ENCODE measurements at places on chromosomes 2 and 18. TPM values are rescaled to one million over a fixed set of nuclear protein-coding genes. Genes with fewer than 3 reads are reported as not detected.

GRCh38 chr18:72848503-72849237 lies 19.1 kb downstream of the NETO1 start:
- no peak for DNase-seq
- H3K27ac ChIP-seq = no peak overlapping the region
- no peak overlapping the region for H3K4me3 ChIP-seq
- H3K36me3 ChIP-seq = no peaks in the 10 kb centered on the region
- H3K4me1 ChIP-seq = no peaks in the 10 kb centered on the region
- no peaks in the 10 kb centered on the region for H3K27me3 ChIP-seq

DNA sequence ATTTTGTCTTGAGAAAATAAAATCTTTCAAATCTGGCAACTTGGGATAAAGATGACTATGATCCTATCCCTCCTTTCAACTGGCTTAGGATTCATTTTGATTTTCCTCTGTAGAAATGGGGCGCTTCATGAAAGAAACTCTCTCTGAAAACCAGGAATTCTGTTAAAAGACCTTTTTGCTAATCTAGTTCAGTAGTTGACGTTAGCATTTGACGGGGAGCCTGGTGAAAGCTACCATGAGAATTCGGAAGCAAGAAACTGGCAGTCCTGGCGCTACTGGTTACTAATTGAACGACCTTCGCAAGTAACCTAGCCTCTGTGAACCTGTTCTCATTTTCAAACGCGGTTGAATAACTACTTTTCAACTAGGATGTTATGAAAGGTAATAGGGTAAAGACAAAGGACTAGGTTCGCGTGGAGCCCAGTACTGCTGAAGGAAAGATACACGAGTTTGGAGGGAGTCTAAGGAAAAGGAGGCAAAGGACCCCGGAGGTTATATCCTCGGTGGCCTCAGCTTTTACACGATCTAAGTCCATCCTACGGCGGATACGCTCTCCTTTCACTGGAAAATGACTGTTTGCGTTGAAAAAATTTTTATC lies 604 bp upstream of the STK11IP start:
- H3K4me3 ChIP-seq = peak overlapping the region; percentile 84
- peaks cover 18% of the 10 kb centered on the region for H3K4me1 ChIP-seq
- peak overlapping the region; percentile 95 for H3K27ac ChIP-seq
- H3K36me3 ChIP-seq = peaks cover 13% of the 10 kb centered on the region
- DNase-seq = no peak

DNA sequence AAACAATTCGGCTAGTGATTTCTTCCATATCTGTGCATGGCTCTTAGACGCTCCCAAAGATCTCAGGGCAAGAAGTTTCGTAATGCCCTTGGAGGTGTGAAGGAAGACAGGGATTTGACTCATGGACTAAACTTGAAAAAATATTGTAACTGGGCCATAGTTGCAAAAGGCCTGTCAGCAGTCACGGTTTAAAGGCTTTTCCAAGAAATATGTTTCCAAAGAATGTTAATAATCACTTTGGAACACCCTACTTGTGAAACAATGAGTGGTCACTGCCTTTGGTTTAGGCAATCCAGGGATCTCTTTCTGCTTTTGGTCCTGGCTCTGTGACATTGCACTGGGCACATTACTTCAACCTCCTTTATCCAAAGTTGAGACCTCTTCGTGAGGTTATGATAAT lies 102.5 kb upstream of the RASGRP3 start:
- H3K4me1 ChIP-seq = peaks cover 27% of the 10 kb centered on the region
- no peaks in the 10 kb centered on the region for H3K27me3 ChIP-seq
- DNase-seq = no peak
- no peak overlapping the region for H3K27ac ChIP-seq
- no peak overlapping the region for H3K4me3 ChIP-seq
- H3K36me3 ChIP-seq = no peaks in the 10 kb centered on the region

DNA sequence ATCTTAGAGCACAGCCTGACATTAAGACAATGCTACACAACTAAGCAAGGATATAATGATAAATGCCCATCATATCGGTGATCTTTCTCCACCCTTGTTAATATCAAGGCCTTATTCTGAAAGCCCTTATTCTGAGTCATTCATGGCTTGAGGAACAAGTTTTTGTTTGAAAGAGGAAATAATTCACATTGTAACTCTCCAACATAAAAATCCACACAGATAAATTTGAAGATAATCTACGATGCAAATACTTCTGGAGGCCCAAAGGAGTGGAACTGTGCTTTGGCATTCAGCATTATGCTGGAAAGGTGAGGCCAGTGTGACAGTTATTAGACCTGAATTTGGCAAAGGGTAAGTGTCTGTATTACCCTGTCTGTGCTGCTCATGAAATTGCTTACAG lies 227.4 kb downstream of the MYO3B start:
- DNase-seq = no peak
- peaks cover 11% of the 10 kb centered on the region for H3K4me1 ChIP-seq
- no peak overlapping the region for H3K27ac ChIP-seq
- H3K36me3 ChIP-seq = no peaks in the 10 kb centered on the region
- H3K27me3 ChIP-seq = no peaks in the 10 kb centered on the region

DNA sequence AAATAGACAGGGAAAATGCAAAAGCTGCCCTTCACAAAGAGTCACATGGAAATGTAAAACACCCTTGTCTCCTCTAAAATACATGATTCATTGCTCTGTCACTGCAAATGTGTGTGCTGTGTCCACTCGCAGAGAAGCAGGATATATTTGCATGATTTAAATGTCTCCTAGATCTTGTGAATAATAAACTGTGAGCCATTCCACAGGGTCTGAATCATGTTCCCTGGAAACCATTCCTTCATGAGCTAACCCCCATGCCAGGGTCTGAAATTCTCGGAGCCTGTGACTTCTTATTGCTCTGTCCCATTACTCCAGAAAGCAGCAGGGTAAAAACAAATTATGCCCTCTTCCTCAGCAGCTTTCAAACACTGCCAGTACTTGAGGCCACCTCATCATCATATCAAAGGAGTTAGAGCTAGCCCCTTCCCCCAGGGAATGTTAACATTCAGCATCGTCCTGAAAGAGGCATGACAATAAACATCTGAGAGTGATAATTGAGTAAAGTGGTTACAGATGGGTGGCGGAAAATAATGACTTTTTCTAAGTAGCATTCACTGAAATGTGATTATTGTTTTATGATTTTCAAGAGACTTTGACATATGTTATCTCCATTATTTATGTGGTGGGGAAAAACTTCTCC lies 11.7 kb upstream of the CNGA3 start:
- no peaks in the 10 kb centered on the region for H3K36me3 ChIP-seq
- H3K4me1 ChIP-seq = no peaks in the 10 kb centered on the region
- no peak for DNase-seq

DNA sequence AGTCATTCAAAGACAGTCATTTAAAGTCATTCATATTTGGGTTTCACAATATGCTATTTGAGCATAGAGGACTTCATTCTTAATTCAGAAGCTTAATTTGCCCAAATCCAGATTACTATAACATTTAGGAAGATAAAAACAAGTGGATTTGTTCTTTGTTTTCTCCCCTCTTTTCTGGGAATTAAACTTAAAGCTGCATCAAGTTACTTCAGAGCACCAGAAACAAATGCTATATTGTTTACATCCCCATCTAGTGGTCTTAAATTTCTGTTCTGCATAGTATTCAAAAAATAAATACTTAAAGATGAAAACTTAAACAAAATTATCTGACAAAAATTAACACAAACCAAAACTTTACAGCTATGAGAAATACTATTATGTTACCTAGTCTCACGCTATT lies 34.7 kb upstream of the MARCHF7 start:
- no peaks in the 10 kb centered on the region for H3K36me3 ChIP-seq
- no peak overlapping the region for H3K27ac ChIP-seq
- DNase-seq = no peak
- H3K4me1 ChIP-seq = no peaks in the 10 kb centered on the region

DNA sequence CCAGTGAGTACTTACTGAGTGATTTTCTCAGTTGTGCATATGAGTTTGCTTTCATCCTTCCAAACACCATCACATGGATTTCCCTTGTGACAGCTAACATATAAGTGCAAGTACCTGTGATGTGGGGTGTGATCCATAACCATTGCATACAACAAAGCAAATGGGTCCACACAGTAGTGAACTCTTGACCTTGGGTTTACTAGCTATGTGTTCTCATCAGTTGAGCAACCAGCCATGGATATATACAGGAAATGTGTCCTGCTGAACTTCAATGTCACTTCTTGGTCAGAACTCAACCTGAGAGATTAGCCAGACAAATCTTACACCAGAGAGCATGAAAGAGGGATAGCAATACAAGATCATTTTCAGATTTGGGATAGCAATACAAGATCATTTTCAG lies 420.9 kb upstream of the KCNH7 start:
- no peaks in the 10 kb centered on the region for H3K36me3 ChIP-seq
- H3K27me3 ChIP-seq = no peaks in the 10 kb centered on the region
- no peak overlapping the region for H3K4me3 ChIP-seq
- H3K4me1 ChIP-seq = no peaks in the 10 kb centered on the region

GRCh38 chr2:176567361-176567760 lies 298.1 kb downstream of the MTX2 start:
- no peak overlapping the region for H3K27ac ChIP-seq
- H3K27me3 ChIP-seq = peaks cover 45% of the 10 kb centered on the region
- DNase-seq = no peak
- no peaks in the 10 kb centered on the region for H3K36me3 ChIP-seq
- no peaks in the 10 kb centered on the region for H3K4me1 ChIP-seq
- H3K4me3 ChIP-seq = no peak overlapping the region

DNA sequence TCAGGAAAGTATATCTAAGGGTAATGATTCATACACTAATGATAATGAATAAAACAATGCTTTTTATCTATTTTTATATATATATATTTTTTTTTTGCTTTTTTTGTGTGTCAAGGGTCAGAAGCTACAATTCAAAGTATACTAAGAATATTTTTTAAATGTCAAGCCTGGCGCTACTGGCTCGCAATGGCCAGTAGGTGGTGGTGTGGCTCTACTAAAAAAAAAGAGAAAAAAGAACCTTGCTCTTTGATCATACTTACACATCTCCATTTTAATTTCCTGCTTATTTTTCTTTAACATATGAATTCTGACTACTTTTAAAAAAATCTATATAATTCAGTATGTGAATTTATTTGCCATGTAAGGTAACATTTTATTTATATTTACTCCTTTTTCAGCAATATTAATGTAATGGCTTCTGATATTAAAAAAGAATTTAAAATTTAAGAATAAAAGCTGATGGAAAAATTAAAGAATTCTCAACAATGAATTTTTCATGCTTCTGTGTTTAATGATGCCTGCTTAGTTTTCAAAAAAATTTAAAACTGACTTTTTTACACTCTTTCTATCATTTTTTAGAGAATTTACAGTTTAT lies 232.9 kb downstream of the GULP1 start:
- H3K4me1 ChIP-seq = no peaks in the 10 kb centered on the region
- no peak overlapping the region for H3K27ac ChIP-seq
- no peak overlapping the region for H3K4me3 ChIP-seq
- peak; percentile 27 for DNase-seq

GRCh38 chr2:118549503-118549902 lies 297.9 kb downstream of the EN1 start:
- H3K4me3 ChIP-seq = no peak overlapping the region
- H3K27me3 ChIP-seq = no peaks in the 10 kb centered on the region
- no peaks in the 10 kb centered on the region for H3K36me3 ChIP-seq
- DNase-seq = no peak
- H3K27ac ChIP-seq = no peak overlapping the region

GRCh38 chr2:72893594-72894319 lies 6.5 kb downstream of the SPR start:
- H3K4me1 ChIP-seq = no peaks in the 10 kb centered on the region
- H3K4me3 ChIP-seq = no peak overlapping the region
- H3K27ac ChIP-seq = no peak overlapping the region
- H3K27me3 ChIP-seq = peaks cover 4% of the 10 kb centered on the region

DNA sequence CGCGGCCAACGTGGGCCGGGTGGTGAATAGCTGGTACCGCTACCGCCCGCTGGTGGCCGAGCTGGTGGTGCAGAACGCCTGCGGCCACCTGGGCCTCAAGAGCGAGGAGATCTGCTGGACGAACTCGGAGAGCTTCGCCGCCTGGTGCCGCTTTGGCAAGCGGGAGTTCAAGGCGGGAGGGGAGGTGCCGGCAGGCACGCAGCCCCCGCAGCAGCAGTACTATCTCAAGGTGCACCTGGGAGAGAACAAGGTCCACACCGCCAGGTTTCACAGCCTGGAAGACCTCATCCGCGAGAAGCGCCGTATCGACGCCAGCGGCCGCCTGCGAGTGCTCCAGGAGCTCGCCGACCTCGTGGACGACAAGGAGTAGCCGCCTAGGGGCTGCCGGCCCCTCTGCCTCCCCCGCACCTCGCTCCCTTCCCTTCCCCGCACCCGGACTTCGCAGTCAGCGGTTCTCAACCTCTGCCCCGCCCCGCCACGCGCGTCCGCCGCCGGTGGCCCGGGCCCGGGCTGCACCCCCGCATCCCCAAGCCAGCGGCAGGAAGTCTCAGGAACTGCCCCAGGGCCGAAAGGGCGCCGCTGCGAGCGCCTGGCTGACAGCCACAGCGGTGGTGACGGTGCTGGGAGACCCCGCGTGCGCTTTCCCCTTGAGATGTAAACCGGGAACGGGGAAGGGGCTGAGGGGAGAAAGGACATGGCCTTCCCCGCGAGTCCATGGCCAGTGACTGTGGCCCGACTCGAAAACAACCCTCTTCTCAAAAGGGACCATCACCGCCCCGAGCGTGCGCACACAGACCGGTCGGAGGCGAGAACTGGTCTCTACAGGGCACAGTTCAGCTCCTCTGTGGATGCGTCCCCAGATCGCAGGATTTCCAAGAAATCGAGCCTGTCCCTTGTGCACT lies 2.2 kb downstream of the LRATD1 start:
- peak overlapping the region; percentile 50 for H3K4me3 ChIP-seq
- no peaks in the 10 kb centered on the region for H3K36me3 ChIP-seq
- peak; percentile 93 for DNase-seq
- peak overlapping the region; percentile 85 for H3K27ac ChIP-seq

DNA sequence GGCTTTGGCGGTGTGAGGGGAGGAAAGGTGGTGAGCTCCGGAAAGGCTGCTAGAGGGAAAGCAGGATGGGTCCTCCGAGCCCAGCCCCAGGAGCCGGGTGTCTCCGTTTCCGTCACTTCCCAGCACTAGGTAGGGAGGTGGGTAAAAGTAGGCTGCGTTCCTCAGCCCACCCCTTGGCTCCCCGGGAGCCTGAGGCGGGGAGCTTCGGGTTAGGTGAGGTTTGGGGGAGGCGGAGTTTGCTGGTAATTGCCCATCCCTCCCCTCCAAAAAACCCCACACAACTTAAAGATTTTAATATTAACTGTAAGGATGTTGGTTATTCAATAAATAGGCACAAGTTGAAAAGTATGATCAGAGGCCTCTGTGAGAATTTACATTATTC lies 552 bp upstream of the ATF2 start:
- no peak for DNase-seq
- H3K4me1 ChIP-seq = peaks cover 21% of the 10 kb centered on the region
- peaks cover 5% of the 10 kb centered on the region for H3K36me3 ChIP-seq
- peak overlapping the region; percentile 93 for H3K27ac ChIP-seq
- H3K4me3 ChIP-seq = peak overlapping the region; percentile 65
- H3K27me3 ChIP-seq = no peaks in the 10 kb centered on the region

- DNase-seq = peak; percentile 87
- H3K4me3 ChIP-seq = peak overlapping the region; percentile 44
- no peaks in the 10 kb centered on the region for H3K27me3 ChIP-seq
- H3K4me1 ChIP-seq = peaks cover 7% of the 10 kb centered on the region
- no peak overlapping the region for H3K27ac ChIP-seq
- H3K36me3 ChIP-seq = no peaks in the 10 kb centered on the region
Measured at GRCh38 chr2:70964596-70965386, 13.6 kb upstream of the ANKRD53 start.

Gene MAL
- polyA plus RNA-seq = 14.8 TPM

Gene DPP10
- polyA plus RNA-seq = 1.1 TPM

Gene RNF152
- polyA plus RNA-seq = 7.3 TPM

Gene NMUR1
- not detected for polyA plus RNA-seq

Gene HRH4
- not detected for polyA plus RNA-seq

Gene SLC19A3
- polyA plus RNA-seq = not detected

Gene UNC80
- 0.15 TPM for polyA plus RNA-seq
